ENCODE measurements at places on chromosomes 12 and 14.

- DNase-seq: no peak
Measured at GRCh38 chr12:115377230-115377629, 693.3 kb upstream of the TBX3 start.

GRCh38 chr12:38538319-38538718 is 221.7 kb downstream of the ALG10B start:
- no peak for DNase-seq

GRCh38 chr14:36510078-36510799 is 9.8 kb downstream of the NKX2-1 start:
- peak; percentile 57 for DNase-seq

DNA sequence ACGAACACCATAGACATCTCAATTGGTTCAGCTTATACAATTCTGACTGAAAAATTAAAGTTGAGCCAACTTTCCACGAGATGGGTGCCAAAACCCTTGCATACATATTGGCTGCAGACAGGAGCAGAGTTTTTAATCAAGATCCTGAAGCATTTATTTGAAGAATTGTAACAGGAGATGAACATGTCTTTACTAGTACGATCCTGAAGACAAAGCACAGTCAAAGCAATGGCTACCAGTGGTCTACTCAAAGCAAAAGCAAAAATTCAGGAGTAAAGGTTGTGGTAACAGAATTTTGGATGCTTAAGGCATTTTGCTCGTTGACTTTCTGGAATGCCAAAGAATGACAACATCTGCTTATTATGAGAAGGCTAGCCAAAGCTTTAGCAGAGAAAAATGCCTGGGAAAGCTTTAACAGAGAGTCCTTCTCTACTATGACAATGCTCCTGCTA is 20.7 kb downstream of the ZDHHC17 start:
- no peak for DNase-seq

- no peak for DNase-seq
Measured at GRCh38 chr14:101225157-101226152, 321.9 kb upstream of the RTL1 start.

DNA sequence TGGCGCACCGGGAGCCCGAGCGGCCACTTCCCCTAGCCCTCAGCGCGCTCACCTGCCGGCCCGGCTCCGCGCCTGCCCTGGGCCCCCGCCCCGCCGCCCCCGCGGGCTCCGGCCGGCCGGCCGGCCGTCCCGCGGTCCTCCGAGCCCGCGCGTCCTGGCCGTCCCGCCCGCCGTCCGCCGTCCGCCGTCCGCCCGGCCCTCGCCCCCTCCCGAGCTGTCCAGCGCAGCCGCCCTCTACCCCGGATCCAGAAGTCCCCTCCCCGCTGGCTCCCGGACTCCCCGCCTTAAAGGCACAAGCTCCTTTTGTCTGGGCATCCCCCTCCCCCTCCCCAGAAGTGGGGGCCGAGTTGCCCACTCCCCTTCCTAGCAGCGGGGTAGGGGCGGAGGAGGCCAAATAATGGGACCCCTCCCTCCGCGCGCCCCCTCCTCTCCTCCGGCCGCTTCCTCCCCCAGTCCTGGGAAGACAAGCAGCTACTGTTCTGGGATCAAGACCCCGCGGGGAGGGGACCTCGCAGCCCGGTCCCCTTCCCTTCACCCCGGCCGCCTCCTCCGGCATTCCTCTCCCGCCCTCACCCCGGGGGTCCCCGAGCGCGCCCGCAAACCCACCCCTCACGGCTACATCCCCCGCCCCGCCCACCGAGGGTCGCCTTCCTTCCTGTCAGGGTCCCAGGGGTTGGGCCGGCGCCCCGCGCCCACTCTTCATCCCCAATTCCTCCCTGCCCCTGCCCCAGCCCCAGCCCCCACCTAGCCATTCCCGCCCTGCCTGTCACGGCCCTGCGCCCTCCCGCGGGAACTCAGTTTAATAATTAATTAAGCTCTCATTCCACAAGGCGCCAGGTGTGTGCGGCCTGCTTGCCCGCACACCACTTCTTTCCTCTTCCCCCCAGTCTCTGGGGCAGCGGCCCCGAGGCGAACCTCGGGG is at the start of gene ADCY6:
Gene ADCY6, minus strand, starts transcription at position 236 of the 922 bp plus-strand sequence. CDS start 5,655 bp downstream, outside the sequence.
- DNase-seq: peak; percentile 42

DNA sequence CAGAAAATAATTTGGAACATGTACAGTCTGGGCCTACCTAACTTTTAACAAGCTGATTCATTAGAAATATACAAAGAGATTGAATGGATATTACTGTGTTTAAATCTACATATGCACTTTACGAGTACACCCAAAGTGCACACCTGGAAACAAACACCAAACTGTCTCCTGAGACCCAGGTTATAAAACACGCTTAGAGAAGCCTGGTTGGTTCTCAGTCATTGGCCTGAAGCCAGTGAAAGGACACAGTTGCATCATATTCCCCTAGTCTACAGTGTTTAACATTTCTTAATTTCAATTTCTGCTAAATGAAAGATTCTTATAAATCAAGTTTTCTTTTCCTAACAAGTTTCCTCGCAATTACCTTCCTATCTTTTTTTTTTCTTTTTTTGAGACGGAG is 209.5 kb downstream of the FBXL14 start:
- DNase-seq: peak; percentile 32

GRCh38 chr14:76647697-76648298 is 113.5 kb upstream of the VASH1 start:
- DNase-seq: peak; percentile 74

- DNase-seq: no peak
Measured at GRCh38 chr14:53969326-53969725, 12.7 kb upstream of the BMP4 start.

DNA sequence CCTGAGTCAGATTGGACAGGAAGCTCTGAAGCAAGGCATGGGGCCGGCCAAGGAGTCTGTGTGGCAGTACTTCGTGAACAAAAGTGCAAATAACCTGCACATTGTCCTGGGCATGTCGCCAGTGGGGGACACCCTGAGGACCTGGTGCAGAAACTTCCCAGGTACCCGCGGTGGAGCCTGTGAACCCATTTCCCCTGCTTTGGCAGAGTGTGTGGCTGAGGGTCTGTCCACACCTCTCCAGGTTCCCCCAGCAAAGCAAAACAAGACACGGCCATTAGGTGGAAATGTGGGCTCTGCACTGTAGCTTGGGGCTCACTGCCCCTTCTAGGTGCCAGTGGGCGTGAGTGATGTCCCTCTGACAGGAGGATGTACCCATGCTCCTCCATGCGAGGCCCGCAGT is 79.4 kb downstream of the CCDC92 start:
- no peak for DNase-seq

GRCh38 chr14:73162251-73162650 is 25.9 kb downstream of the PSEN1 start:
- DNase-seq: no peak

GRCh38 chr14:56720703-56721460 is 89.4 kb downstream of the OTX2 start:
- no peak for DNase-seq

GRCh38 chr12:124496584-124496983 is 70.8 kb downstream of the NCOR2 start:
- peak; percentile 21 for DNase-seq

- no peak for DNase-seq
Measured at GRCh38 chr12:43742106-43742505, 16.5 kb downstream of the PUS7L start.

DNA sequence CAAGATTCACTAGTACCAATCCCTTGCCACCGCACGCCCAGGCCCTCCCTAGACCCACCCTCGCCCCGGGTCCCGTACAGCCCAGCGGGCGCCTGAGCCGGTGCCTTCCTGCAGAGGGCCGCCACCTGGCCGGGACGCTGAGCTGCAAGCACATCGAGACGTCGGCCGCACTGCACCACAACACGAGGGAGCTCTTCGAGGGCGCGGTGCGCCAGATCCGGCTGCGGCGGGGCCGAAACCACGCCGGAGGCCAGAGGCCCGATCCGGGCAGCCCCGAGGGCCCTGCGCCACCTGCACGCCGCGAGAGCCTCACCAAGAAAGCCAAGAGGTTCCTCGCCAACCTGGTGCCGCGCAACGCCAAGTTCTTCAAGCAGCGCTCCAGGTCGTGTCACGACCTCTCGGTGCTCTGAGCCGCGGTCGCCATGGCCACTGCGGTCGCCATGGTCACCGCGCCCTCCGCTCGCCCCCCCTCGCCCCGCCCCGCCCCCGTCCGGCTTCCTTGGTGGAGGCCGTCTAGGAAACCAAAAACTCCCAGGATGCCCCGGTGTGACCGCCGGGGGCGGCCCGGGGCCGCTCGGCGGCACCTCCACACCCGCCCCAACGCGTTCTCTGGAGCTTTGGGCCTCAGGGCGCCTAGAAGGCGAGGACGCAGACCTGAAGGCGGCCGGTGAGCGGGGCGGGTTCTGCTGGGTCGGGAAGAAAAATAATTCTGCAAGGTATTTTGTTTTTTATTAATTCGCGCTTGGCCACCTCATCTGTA is 3.7 kb downstream of the REM2 start:
- peak; percentile 59 for DNase-seq

GRCh38 chr14:68664225-68664681 is 128.6 kb downstream of the ZFP36L1 start:
- no peak for DNase-seq

DNA sequence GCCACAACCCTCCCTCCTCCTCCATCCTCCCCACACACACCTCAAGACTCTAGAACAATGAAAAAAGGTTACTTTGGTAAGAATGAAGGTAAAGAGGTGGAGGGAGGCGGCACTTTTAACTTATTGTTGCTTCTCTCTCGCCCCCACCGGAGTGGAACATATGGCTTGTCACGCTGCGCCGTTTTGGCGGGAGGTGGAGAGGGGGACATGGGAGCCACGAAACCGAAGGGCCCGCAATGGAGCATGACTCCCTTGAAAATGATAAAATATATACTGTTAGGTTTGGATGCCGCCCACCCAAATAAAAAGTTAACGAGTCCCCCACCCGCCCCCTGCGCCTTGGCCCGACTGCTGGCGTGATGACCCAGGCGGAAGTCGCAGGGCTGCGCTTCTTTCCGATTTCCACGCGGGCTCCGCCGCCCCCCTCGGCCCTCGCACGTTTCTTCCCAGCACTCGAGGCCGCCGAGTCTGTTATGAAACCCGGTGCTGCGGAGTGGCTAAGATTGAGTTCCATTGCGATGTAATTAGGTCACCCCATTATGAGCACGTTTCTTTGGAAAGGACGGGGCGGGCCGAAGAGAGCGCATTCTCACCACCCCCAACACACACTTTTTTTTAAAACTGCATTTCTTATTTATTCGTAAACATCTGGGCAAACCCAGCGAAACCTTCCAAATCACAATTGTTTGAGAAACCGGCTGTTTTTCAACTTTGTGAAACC is 1.4 kb upstream of the ZFP36L1 start:
- peak; percentile 31 for DNase-seq

- no peak for DNase-seq
Measured at GRCh38 chr12:121831571-121832245, 27.0 kb downstream of the HPD start.

GRCh38 chr12:127670796-127671195 is 596.2 kb upstream of the TMEM132C start:
- DNase-seq: no peak

GRCh38 chr14:56224229-56224628 is 106.0 kb downstream of the PELI2 start:
- DNase-seq: no peak

DNA sequence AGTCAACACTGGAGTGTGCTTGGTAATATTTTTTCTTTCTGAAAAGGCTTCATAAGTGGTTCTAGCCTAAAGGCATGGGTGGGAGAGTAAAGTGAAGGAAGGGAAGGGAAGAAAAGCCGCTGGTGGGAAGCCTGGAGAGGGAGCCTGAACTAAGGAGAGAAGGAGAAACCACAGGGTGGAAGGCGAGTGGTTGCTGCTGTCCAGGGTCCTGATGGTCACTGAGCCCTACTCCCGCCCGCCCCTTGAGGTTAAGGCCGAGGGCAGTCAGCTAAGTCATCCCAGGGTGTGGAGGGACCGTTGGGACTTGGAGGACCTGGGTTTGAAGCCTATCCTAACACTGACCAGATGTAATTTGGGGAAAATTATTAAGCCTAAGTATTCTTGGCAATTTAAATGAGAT is 189.1 kb downstream of the PIWIL1 start:
- DNase-seq: peak; percentile 74

DNA sequence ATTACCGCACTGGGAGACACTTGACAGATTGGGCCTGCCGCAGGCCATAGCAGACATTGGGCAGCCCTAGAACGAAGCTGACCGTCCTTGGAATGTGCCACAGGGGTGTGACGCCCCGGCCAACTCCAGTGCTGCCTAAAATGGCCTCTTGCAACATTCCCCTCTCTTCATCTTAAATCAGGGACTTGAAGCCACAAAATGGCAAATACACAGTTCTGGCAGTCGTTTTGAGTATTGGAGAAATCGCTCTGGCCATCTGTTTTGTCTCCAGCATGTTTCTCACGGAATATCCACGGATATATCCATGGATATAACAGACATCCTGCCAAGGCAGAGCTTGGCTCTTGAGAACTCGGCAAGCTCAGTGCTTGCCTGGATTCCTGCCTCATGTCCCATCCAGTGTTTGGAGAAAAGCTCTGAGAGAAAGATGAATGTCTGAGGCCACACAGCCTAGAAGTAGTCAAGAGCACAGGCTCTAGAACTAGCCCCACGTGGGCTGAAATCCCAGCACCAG is 158.4 kb downstream of the CHST11 start:
- DNase-seq: no peak

GRCh38 chr12:118061011-118061872 is at the start of gene WSB2:
Gene WSB2, minus strand, starts transcription at chr12:118061179. Its CDS starts 131 bp downstream, at chr12:118061048.
- DNase-seq: peak; percentile 76

- DNase-seq: no peak
Measured at GRCh38 chr12:6747216-6747615, 5.7 kb downstream of the MLF2 start.

DNA sequence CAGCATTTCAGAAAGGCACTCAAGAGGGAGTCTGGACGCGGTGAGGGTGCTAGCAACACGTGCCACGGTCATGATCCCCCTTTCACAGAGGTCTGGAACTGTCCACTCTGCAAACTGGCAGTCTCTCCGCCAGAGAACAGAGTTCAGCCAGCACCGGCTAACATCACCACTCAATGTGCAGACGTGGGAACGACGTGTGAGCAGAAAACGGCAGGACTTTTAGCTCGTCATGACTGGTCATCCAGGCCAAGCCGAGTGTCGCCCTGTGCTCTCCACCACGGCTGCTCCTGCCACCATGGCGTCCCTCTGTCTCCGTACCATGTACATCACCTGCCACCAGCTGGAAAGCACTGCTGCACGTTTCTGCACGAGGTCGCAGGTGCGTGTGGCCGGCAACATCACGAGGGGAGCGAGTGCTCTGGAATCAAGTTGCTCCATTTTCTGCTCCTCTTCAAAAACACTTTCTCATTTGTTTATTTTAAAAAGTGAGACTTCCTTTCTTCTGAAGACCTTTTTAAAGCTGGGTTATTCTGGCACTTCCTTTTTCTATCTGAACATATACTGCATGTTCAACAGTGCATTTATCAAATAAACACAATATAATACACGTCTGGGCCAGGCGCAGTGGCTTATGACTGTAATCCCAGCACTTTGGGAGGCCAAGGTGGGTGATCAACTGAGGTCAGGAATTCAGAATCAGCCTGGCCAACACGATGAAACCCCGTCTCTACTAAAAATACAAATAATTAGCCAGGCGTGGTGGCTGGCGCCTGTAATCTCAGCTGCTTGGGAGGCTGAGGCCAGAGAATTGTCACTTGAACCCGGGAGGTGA is 28.0 kb downstream of the SLC15A4 start:
- DNase-seq: no peak

GRCh38 chr14:63543826-63544406 is 739 bp upstream of the PPP2R5E start:
- DNase-seq: peak; percentile 54

GRCh38 chr12:19201661-19202060 is 72.1 kb downstream of the PLEKHA5 start:
- no peak for DNase-seq

GRCh38 chr14:69153152-69153872 is 393 bp upstream of the DCAF5 start:
- peak; percentile 76 for DNase-seq

Data from NCI-H526 (cell line).